Cortex of kidney (tissue), 1 donor: ENCODE measurements at places on chromosomes 5 and 9.

- DNase-seq, result no peak
Observed at GRCh38 chr9:13690595-13690994, 411.1 kb upstream of the MPDZ start.

GRCh38 chr9:116059466-116059865 lies 94.1 kb upstream of the PAPPA start:
- DNase-seq, result no peak

DNA sequence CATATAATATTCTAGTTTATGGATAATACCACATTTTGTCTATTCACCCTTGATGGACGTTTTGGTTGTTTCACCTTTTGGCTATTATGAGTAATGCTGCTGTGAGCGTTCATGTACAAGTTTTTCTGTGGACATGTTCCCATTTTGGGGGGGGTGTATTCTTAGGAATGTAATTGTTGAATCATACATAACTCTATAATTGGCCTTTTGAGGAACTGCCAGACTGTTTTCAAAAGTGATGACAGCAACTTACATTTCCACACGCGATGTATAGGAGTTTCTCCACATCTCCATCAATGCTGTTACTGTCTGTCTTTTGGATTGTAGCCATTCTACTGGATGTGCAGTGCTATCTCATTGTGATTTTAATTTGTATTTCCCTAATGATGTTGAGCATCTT lies 69.8 kb downstream of the SLC46A2 start:
- DNase-seq, result no peak

DNA sequence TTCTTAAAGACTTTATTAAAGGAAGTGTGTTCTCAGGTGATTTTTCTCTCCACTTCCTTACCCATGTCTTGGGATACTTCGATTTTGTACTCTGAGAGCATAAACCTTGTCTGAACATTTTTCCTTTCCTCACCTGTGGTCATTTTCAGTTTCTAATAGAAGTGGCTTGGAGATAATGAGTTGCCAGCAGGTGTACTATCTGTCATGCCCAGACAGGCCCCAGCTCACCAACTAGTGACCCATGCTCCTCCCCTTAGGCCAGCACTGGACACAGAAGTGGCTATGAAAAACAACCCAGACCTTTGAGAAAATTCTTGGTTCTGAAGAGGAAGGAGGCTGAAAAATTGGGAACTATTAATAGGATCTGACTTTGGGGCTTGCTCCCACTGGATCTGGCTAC lies 49.2 kb upstream of the SMIM32 start:
- DNase-seq, result no peak

GRCh38 chr5:160278343-160278742 lies 34.0 kb downstream of the CCNJL start:
- no peak for DNase-seq

DNA sequence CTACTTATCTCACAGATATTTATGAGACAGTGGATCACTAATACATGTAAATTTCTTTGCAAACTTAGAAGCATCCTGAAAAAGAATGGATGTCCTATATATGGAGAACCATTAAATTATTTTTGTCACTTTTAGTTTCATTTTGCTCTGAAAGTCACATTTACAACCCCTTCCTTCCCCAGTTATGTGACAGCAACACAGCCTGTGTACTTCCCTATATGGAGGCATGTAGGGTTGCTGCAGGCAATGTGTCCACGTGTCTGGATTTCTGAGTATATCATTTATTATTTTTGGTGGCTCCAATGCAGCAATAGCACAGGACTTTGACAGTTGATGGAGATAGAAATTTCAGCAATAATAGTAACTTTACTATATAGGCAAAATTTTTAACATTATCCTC lies 156.4 kb downstream of the ST8SIA4 start:
- DNase-seq, result no peak

GRCh38 chr9:34501889-34502425 lies 20.8 kb downstream of the ENHO start:
- DNase-seq, result no peak

DNA sequence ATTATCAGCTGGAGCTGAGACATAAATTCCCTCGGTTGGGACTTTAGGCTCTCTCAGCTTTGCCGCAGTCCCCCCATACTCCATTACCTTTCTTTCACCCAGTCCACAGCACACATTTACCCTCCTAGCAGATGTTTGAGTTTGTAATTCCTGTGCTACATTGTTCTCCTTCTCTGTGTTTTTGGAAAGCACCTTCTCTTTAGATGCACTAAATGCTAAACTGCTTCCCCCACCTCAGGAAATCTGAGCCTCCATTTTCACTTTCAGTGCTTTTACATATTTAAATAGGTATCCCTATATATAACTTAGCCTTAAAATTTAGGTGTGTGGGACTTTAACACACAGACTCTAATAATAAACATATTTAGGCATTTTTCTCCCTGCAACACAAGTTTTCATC lies 356.9 kb downstream of the NFIB start:
- no peak for DNase-seq

DNA sequence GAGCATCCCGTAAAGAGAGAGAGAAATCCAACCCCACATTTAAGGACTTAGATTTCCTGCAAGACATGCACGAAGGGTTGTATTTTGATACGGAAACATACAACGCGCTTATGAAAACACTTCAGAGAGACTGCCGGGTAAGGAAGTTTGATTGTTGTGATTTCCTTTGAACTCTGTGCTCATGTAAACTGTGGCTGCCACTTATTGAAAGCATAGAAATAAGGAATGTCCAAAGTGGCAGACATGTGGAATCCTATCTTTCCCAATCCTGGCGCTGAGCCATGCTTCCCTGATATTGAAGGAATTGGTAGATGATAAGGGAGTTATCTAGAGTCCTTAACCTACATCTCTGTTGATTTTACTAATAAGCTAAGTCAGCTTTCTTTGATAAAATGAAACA lies 119.4 kb downstream of the PRKACG start:
- DNase-seq, result no peak

GRCh38 chr5:17796142-17796541 lies 161.9 kb downstream of the TAF11L14 start:
- no peak for DNase-seq

GRCh38 chr5:95930141-95930930 lies 31.3 kb downstream of the ELL2 start:
- DNase-seq, result no peak

- no peak for DNase-seq
Observed at GRCh38 chr9:8599937-8600336, 800.4 kb upstream of the DMAC1 start.

DNA sequence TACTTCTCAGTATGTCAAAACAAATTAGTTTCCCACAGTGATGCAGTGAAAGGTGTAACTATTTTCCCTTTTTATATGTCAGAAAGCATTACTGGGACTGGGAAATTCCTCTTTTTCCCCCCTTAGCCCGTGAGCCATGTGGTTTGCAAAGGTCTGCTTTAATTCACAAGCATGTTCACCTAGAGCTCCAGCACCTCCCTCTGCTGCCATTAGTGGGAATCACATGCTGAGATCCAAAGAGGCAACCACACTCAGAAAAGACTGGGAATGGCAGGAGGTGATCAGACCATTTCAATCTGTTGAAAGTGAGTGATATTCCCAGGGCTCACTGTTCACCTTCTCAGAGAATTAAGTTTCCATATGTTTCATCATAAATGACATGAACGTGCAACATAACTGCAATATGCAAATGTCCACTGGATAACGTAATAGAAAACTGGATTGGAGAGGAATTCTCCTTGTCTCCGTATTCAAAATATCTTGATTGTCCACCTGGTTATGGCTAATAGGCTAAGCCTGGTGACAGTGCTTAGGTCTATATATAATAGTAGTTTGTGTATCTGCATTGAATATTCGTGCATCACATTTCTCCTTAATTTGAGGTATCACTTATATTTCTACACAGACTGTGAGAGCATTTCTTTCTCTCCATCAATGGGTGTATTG lies 703.5 kb upstream of the WWC1 start:
- DNase-seq, result no peak

GRCh38 chr9:127974769-127975261 lies 6.0 kb downstream of the EEIG1 start:
- DNase-seq, result no peak

DNA sequence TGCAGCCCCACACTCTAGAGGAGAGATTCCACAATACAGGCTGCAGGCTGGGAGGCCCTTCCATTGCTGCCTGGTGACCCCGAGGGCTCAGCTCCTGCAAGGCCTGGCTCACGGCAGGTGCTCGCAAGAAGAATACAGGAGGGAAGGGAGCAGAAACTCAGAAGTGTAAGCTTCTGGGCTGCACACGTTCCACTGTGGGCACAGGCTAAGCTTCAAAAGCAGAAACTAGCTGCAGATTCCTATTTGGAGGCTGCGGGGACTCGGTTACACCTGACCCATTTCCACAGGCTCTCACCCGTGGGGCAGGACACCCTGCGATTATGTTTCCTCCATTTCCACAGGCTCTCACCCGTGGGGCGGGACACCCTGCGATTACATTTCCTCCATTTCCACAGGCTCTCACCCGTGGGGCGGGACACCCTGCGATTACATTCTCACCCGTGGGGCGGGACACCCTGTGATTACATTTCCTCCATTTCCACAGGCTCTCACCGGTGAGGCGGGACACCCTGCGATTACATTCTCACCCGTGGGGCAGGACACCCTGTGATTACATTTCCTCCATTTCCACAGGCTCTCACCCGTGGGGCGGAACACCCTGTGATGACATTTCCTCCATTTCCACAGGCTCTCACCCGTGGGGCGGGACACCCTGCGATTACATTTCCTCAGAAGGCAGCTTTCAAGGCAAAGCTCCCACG lies 10.3 kb downstream of the LPCAT1 start:
- DNase-seq, result no peak

GRCh38 chr5:6543830-6544560 lies 88.8 kb downstream of the NSUN2 start:
- DNase-seq, result no peak

- no peak for DNase-seq
Observed at GRCh38 chr9:126423142-126423915, 96.7 kb downstream of the MVB12B start.

DNA sequence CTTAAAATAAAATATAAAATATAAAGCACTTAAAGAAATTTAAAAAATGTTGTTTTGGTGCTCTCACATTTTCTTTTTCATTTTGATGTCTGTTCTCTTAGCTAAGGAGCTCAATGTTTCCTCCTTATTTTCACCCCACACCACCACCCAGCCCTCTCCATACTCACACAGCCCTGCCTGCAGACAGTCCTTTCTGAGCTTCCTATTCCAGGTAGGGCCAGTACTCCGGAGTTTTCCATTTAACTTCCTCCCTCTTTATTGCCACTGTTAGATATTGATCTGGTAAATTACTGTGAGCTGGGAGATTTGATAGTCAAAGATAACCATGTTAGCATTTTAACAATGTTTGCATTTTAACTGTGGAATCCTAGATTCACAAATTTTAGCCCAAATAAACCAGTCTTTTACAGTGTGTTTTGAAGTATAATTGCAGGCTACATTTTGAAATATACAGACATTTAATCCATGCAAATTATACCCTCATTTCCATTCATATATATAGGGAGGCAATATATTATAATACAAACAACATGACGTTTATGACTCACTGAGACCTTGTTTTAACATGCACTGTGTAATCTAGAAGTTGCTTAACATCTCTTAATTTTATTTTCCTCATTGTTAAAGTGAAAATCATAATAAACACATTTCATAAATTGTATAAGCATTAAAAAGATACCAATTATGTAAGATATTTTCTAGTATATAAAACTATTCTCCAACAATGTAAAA lies 927.1 kb downstream of the NR2F1-AS1 start:
- no peak for DNase-seq

GRCh38 chr5:105970919-105971318 lies 1699.8 kb downstream of the EFNA5 start:
- DNase-seq, result no peak

GRCh38 chr5:156396063-156396829 lies 69.3 kb downstream of the SGCD start:
- DNase-seq, result no peak

DNA sequence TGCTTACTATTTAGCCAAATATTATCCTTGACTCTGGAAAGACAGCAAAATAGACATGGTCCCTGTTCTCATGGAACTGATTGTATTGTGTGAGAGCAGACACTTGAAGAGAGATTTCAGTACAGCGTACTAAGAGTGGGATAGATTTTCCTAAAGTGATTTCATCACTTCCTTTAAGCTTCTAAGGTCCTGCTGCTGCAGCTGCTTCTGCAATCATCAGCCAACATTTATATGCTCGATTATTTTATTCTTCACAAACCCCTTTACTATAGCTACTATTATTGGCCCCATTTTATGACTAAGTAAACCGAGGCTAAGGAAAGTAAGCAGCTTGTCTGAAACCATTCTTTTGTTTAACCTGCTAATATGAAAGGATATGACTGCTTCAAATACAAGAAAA lies 137.7 kb downstream of the SPATA31D1 start:
- DNase-seq, result no peak

DNA sequence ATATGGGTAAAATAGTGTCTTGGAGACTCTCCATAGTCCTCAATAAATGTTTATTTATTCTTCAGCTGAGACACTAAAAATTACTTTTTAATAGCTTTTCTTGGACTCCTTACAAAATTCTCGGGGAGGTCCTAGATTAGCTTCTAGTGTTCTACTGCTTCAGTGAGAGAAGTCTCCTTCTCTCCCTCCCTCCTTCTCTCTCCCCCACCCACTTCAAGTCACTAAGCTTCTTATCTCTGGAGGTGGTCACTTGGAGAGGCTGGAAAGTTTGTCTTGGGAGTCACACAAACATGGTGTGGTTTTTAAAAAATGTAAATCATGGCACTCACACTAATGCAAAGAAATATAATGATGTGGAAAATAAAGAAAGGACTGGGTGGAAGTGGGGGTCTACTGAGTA lies 64.1 kb downstream of the SEMA6A start:
- DNase-seq, result no peak

- DNase-seq, result no peak
Observed at GRCh38 chr9:91193087-91193657, 168.5 kb downstream of the AUH start.

DNA sequence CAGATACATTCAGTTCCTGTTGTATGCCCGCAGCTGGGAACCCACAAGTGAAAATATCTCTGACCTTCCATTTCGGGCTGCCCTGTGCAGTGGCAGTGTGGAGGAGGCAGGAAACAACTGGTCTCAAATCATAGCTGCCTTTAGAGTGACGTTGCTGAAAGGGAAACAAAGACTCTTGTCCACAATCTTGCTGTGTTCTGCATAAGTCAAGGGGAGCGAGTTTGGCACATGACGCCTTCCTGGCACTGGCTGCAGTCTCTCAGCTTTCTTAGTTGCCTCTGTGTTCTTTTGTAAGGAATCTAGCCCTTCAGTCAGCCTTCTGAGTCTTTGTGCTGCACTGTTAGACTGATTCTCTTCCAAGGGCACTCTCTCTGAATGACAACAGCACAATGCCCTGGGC lies 24.0 kb downstream of the ADAMTS16 start:
- no peak for DNase-seq
